Cardiac fibroblast (primary cell): ENCODE measurements at places on chromosomes 1 and 21.

DNA sequence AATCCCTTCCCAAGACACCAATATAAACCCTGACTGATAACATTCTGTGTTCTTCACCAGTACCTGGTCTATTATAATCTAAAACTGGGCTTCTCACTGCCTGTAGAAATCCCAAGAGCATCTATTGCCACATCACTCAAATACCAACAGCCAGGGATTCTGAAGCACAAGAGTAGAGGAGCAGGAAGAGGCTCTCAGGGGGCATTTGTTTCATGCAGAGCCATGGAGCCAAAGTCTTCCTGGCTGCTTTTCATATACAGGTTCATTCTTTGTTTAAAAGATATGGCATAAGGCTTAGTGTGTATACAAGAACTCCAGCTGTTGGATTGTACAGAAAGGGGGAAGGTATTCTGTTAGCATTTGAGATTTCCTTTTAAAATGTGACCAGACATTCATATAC lies 38.2 kb upstream of the USH2A start:
- peak; percentile 27 for DNase-seq

- no peak for DNase-seq
These were observed 789 bp upstream of the GJB4 start for GRCh38 chr1:34758751-34759150.

DNA sequence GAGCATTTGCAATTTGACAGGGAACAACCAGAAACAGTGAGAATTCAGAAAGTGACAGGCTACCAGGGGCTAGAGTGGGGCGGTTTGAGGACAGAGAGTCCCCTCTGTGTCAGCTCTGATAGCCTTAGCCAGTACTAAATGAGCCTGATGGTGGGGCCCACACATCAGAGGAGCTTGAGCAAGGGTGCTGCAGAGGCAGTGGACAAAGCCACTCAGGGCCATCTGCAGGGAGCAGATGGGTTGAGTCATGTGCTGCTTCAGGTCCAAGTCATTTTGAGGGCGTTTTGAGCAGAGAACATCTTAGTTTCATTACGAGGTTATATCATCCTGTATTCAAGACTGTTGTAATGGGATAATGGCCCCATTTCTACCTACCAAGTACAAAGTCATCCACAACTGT lies 7.7 kb downstream of the LRRC52 start:
- DNase-seq, result no peak

GRCh38 chr1:113657126-113657525 lies 102.2 kb downstream of the PHTF1 start:
- no peak for DNase-seq

DNA sequence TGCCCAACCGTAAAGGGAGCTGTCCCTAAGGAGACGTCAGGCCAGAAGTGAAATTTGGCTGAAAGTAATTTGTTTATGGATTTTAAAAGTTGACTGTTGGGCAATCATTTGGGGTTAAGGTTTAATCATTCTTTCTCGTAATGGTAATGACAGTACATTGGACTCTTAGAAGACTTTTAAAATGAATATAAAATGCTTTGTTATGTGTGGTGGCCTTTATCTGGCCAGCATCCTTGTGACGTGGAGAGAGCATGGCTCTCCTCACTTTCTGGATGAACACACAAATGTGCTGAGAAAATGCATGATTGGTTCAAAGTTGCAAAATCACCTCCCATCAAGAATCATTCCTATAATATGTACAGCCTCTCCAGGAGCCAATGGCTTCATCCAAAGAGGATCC lies 160.2 kb downstream of the DHRS3 start:
- DNase-seq, result peak; percentile 42

GRCh38 chr1:10838541-10838940 lies 42.1 kb upstream of the CASZ1 start:
- no peak for DNase-seq

- DNase-seq, result no peak
These were observed 42.1 kb upstream of the OSBPL9 start for GRCh38 chr1:51574796-51575195.

- no peak for DNase-seq
These were observed 12.8 kb downstream of the THEMIS2 start for GRCh38 chr1:27885114-27885528.

DNA sequence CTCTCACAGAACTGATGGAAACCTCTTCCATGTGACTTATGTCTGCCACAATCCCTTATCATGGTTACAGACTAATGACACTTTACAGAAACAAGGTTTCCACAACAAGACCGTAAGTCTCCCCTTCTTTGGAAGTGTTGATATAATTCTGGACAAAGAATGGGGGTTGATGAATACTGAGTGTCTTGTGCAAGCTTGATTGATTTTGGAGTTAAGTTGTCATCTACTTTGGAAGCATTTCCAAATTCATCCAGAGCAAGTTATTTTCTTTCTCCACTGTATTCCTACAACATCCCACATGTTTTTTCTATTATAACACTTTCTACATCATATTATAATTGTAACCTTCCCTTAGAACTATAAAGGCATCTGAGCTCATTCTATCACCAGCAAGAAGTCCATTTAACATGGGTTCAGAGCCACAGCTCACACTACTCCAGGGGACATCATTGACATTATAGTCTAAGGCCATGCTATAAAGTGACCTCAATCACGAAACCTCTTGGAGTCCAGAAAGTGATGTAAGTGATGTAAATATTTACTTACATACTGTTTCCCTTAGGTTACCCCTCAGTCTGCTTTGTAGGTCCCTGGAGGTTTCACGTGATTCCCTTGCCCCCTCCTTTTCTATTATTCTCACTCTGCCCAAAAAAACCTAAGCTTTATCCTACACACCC lies 125.7 kb upstream of the PBX1 start:
- no peak for DNase-seq

GRCh38 chr1:30023339-30024022 lies 699.9 kb downstream of the MATN1 start:
- DNase-seq, result no peak

- DNase-seq, result peak; percentile 77
These were observed 699 bp downstream of the MAP3K6 start for GRCh38 chr1:27366113-27366410.

DNA sequence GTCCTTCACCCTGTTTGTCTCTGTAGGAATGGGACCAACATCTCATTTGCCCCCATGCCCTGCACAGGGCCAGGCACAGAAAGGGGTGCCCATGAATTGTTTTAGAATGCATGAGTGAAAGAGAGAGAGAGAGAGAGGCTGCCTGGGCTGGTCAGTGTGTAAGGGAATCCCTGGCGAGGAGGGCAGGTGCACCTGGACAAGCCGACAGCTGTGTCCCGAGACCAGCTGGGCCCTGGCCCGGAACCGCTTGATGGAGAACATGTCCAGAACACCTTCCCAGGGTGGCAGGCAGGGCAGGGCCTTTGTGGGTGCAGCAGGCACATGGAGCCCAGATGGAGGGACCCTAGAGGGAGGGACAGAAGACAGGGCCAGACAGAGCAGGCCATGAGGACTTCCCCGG lies 22.7 kb downstream of the SPOCD1 start:
- DNase-seq, result no peak

- peak; percentile 71 for DNase-seq
These were observed 25.5 kb downstream of the MAN1C1 start for GRCh38 chr1:25641931-25642573.

- DNase-seq, result no peak
These were observed 37.4 kb upstream of the WASF2 start for GRCh38 chr1:27527223-27527889.
